ENCODE measurements at places on chromosomes 7 and 10.

- DNase-seq = no peak
These were observed 107.6 kb downstream of the TES start for GRCh38 chr7:116317907-116318306.

DNA sequence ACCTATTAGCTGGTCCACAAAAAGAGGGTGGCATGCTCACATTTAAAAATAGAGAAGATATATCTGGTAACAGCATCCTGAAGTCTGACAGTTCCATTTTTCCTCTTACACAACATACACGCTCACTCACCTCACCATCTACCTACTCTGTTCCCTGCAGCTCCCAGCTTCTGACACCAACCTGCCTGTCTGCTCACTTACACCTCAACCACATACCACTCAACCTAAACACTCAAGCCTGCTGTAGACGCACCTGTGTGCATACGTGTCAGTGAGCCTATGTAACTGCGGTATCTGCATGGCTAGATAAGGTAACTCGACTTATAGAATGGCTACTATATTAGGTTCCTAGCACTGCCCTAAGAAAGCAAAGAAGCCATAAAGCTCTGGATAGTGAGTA is 174.9 kb downstream of the DGKI start:
- no peak for DNase-seq

GRCh38 chr7:155676052-155676451 is 31.6 kb downstream of the RBM33 start:
- peak; percentile 65 for DNase-seq

DNA sequence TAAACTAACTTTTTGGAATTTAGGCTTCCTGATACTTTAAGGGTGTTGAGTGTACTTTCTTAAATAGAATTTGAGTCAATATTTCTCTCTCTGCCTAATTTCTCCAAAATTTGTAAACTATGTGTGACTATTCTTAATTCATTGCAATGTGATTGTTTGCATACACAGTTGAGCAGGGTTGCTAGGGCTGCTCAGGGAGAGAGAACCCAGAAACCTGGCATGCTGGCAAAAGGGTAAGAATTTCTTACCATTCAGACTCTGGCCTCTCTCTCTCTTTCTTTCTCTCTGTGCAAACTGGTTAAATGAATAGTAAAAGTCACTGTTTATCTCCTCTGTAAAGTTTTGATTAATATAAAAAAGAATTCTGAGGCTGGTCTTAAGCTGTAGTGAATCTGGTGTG is 51.0 kb upstream of the NAMPT start:
- DNase-seq = no peak

GRCh38 chr7:133301444-133301843 is 48.6 kb downstream of the EXOC4 start:
- DNase-seq = no peak

- no peak for DNase-seq
These were observed 3.3 kb downstream of the LFNG start for GRCh38 chr7:2522780-2523433.

- no peak for DNase-seq
These were observed 402.9 kb downstream of the MAGI2 start for GRCh38 chr7:79050603-79051002.

- DNase-seq = no peak
These were observed 927 bp upstream of the MKX start for GRCh38 chr10:27746397-27747095.

DNA sequence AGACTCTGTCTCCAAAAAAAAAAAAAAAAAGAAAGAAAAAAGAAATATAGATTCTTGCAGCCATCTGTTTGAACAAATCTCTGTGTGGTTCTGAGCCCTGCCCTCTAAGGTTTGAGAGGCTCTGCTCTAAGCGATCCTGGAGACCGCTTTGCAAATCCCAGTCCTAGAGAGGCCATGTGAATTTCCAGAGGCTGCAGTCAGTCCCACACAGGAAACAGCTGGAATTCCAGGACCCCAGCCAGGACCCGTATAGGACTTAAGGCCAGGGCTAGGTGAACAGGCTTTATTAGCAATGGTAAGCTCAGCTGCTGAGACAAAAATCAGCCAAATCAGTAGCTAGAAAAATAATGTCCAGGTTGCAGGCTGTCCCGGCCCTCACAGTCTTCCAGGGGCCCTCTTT is 154.8 kb downstream of the RPS24 start:
- DNase-seq = no peak

DNA sequence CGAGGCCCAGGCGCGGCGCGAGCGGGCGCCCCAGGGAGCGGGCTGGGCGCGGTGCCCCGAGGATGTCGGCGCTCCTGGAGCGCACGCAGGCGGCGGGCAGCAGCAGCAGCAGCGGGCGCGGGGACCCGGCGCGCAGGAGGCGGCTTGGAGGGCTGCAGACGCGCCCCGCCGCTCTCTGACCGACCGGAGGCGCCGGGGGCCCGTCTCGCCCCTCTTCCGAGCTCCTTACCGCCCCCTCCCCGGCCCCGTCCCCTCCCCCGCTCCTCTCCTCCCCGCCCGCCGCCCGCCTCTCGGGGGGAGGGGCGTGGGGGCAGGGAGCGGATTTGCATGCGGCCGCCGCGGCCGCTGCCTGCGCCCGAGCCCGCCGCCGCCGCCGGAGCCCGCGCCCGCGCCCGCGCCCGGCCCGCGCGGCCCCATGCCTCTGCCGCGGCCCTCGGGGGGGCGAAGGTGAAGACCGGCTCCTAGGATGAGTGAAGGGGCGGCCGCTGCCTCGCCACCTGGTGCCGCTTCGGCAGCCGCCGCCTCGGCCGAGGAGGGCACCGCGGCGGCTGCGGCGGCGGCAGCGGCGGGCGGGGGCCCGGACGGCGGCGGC is at the start of gene NRG3:
TSS of gene NRG3 (plus strand) at position 320 of the 592 bp plus-strand sequence.
- DNase-seq = no peak

DNA sequence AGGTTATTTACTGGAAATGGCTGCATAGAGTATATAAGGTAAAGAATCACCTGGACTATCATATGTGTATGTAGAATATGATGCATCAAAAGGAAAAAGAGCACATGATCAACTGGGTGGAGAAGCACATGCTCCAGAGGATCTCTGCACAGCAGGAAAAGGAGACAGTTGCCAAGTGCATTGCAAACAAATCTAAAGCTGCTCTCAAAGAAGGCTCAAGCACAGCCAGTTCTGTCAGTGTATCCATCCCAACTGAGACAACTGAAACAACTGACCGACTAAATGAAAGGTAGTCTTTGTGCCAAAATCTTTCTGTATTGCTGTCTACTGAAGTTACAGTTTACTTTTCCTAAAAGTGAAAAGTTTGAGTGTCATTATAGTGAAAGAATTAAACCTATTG is 83.2 kb upstream of the SGCE start:
- DNase-seq = no peak

DNA sequence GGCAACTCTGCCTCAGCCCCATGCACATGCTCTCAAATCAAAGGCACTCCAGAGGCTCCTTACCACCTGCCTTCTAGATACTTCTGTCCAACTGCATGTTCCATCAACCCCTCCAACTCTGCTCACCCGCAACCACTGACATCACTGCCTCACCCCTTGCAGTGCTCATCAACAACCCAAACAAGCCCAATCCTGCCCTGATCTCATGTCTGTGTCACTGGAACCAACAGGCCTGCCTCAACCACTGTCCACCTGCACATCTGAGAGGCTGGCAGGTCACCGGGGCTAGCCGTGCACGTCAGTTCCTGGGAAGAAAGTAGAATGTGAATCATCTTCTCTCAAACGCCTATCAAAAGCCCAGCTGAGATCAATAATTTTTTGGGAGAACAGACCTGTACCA is 33.3 kb downstream of the CTBP2 start:
- DNase-seq = no peak

GRCh38 chr7:25326501-25327156 is 98.3 kb upstream of the NPVF start:
- no peak for DNase-seq

DNA sequence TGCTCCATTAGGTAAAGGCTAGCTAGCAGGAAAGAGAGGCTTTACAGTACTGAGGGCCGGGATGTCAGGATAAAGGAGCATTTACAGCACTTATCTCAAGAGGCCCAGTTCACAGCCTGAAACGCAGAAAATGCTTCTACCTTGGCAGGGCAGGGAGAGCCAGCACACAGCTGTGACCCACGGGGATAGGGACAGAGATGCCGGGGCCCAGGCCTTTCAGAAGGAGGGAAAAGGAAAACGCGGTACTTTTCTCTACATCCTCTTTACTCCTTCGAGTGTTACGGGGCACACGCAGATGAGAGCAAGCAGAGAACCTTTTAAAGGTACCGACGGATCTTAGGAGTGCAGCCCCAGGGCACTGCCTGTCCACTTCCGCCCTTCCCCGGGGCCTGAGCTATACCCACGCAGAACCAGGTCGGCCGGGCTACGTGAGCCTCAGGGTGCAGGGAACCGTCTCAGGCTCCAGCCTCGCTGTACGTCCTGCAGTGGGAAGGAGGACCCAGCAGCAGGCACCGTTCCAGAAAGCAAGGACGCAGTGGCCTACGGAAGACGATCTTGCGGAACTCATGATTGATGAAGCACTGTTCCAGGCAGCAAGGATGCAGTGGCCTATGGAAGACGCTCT is 232.3 kb downstream of the ELFN1 start:
- DNase-seq = no peak

GRCh38 chr7:24018331-24018730 is 265.7 kb upstream of the NPY start:
- no peak for DNase-seq

DNA sequence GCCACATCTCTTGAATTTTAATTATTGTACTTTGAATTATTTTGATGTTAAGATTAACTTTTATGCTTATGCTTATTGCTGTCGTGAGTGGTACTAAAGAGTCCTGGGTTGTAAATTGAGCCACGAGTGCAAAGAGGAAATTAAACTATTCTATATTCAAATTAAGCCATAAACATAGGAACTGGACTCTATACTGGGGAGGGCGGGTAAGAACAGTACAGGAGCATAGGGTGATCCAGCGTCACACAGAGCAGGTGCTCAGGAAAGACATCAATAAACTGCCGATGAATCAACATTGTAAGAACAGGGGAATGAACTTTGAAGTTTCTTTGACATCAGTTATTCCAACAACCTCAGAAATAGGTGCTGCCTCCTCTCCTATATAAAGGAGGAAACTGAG is 219.6 kb downstream of the CACNB2 start:
- DNase-seq = no peak

- peak; percentile 72 for DNase-seq
These were observed 139.1 kb upstream of the PFKP start for GRCh38 chr10:2927958-2928840.

DNA sequence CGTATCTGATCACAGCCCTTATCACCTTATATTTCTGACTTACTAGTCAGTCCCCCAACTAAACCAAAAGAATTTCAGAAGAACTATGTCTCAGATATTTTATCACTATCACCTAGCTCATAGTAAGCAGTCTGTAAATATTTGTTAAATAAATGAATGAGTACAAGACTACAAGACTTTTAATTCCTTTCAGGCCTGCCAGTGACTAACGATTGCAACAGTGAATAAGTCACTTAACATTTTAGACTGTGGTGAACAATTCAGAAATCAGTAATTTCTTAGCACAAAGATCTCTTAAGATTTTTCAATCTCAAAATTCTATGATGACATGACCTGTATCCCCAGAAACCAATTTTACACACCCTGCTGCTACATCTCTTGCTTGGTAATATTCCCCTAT is 162.2 kb downstream of the IMMP2L start:
- no peak for DNase-seq

- no peak for DNase-seq
These were observed 129.3 kb downstream of the GFRA1 start for GRCh38 chr10:116143673-116144222.

DNA sequence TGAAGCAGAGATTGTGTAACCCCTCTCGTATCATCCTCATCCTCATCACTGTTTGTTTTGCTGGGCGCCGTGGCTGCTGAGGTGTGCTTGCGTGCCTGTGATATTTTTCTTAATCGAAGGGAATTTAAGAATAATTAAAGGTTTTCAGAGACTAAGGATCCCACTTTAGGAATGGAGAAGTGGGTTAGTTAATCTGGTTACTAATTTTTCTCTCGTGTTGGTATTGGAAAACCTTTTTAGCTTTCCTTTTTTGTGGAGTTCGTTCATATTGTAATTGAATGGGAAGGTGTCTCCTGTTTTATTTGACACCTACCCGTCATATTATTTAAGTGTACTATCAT is 1.3 kb downstream of the UBN2 start:
- DNase-seq = no peak

GRCh38 chr10:126092366-126093215 is 196.2 kb downstream of the FANK1 start:
- DNase-seq = peak; percentile 43

DNA sequence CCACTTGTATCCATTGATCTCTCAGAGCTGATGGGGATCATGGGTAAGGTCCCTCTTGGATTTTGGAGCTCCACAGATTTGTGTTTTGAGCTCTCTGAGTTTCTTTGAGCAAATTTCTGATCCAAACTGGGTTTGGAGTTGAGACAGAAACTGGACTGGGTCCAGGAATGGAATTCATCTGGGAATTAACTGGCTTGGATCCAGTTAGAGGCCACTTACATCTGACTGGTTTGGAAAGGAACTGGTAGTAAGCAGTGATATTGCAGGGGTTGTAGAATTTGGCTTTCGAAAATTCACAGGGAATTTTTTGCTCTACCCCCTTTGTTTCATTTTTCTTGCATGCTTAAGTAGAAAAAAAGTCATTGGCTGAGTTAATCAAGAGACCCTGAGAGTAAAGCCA is 245.6 kb downstream of the SEMA3D start:
- DNase-seq = no peak

DNA sequence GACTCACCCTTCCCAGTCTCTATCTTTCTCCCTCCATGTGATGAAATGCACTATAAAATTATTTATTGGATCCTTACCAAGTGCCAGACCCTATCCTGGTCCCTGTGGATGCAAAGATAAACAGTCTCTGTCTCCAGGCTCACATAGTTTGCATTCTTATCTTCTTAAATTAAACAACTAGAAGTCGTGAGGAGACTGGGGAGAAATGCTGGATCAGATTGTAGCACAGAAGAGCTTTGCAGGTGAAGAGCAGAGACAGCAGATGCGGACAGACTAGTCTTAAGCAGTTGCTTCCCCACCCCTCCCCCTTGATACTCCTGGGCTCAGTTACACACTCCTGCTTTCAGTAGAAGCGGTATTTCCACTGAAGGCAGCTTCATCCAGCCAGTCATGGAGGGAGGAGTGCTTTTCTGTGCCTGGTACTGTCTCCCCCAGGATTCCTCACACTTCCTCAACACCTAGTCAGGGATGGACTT is 20.8 kb upstream of the CDK1 start:
- DNase-seq = no peak

GRCh38 chr10:90407131-90407530 is 450.7 kb downstream of the HTR7 start:
- DNase-seq = no peak
